ENCODE measurements at places on chromosomes 4 and X.

DNA sequence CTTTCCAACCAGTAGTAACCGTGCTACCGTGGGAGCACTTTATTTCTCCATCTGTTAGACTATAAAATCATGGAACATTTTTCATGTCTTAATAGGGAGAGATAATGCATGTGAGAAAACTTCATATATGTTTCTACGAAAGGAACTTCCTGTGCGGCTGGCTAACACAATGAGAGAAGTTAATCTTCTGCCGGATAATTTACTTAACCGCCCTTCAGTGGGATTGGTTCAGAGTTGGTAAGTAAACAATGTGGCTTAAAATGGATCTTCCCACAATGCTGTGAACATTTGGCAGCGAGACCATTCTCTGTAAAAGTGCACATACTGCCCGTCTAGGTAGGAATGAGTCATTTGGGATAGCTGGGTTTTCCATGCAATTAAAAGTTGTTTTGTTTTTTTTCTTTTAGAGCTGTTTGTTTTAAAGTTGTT lies 29.6 kb downstream of the PDK3 start:
- peaks cover 20% of the 10 kb centered on the region for H3K4me1 ChIP-seq
- H3K36me3 ChIP-seq = no peaks in the 10 kb centered on the region
- H3K27me3 ChIP-seq = no peaks in the 10 kb centered on the region
- H3K27ac ChIP-seq = no peak overlapping the region
- no peak overlapping the region for H3K4me3 ChIP-seq

- peaks cover 22% of the 10 kb centered on the region for H3K4me1 ChIP-seq
- no peaks in the 10 kb centered on the region for H3K27me3 ChIP-seq
These were observed 127.8 kb downstream of the TSPAN5 start for GRCh38 chr4:98530572-98530971.

GRCh38 chr4:3329887-3330286 lies 37.1 kb downstream of the RGS12 start:
- no peak for DNase-seq
- no peaks in the 10 kb centered on the region for H3K36me3 ChIP-seq
- no peaks in the 10 kb centered on the region for H3K27me3 ChIP-seq
- H3K27ac ChIP-seq = no peak overlapping the region
- peaks cover 4% of the 10 kb centered on the region for H3K4me1 ChIP-seq
- no peak overlapping the region for H3K4me3 ChIP-seq

DNA sequence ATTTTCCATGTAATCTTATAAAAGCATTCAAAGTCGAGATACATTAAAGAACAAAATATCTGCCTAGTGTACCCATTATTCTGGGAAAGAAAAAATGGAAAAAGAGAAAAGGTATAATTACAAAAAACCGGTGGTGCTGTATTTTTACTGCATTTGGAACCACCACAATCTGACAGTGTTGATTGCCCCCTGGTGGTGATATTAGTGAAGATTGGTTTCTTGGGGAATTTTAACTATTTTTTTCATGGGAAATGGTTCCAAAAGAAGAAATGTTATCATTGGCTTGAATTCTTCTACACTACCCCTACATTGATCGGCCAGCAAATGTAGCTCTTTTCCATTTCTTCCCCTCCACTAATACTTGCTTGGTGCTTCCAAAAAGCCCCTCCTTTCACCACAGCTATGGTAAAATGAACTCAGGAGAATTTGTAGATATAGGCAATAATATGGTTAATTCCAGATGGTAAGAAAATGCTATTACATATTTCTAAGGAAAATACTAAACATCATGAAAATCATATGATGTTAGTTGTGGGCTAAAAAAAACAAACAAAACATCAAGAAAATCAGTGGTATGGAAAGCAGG lies 50.0 kb downstream of the COX18 start:
- peaks cover 17% of the 10 kb centered on the region for H3K27me3 ChIP-seq
- H3K36me3 ChIP-seq = no peaks in the 10 kb centered on the region
- no peak overlapping the region for H3K27ac ChIP-seq
- DNase-seq = no peak
- no peaks in the 10 kb centered on the region for H3K4me1 ChIP-seq
- no peak overlapping the region for H3K4me3 ChIP-seq

DNA sequence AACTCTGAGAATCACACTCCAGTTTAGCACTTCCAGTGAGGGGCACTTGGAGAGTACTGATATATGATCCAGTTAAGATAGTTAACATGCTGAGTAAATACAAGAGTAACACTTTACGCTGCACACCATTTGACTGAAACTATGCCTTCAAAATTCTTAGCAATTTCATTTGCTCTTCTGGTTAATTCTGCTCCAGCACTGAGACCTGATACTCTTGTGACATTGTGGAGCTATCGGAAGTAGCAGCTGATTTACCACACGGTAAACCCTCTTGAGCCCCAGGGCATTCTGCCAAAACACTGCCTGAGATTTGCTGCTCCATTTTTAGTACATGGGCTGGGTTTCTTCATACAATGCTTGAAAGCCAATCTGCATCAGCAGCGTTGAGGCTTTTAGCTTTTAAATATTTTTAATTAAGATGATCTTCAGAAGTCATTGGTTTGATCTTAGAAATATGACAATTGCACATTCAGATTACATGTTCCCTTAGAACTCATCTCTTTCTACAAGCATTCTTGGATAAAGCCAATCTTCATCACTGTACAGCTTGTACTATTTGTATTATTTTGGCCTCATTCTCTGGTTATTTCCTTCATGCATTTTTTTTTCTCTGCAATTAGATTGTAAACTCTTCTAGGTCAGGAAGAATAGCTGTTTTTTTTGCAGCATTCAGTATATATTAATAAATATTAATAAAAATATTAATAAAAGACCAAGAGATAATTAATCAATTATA lies 67.8 kb upstream of the ETNPPL start:
- DNase-seq = no peak
- H3K27me3 ChIP-seq = peaks cover 35% of the 10 kb centered on the region
- no peaks in the 10 kb centered on the region for H3K4me1 ChIP-seq
- no peak overlapping the region for H3K27ac ChIP-seq
- no peaks in the 10 kb centered on the region for H3K36me3 ChIP-seq

DNA sequence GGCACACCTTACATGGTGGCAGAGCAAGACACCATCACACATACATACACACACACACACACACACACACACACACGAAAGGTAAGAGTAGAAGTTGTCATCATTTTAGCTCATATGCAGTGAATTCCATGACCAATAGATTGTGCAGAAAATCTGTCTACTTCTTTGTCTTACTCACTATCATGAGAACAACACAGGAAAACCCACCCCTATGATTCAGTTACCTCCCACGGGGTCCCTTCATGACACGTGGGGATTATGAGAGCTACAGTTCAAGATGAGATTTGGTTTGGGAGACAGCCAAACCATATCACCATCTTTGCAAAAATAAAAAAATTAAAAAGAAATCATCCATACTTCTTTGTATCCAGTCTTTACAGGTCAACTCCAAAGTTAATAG lies 221.1 kb downstream of the BMPR1B start:
- peaks cover 15% of the 10 kb centered on the region for H3K27me3 ChIP-seq
- no peak overlapping the region for H3K27ac ChIP-seq
- no peaks in the 10 kb centered on the region for H3K4me1 ChIP-seq
- H3K4me3 ChIP-seq = no peak overlapping the region
- DNase-seq = no peak

DNA sequence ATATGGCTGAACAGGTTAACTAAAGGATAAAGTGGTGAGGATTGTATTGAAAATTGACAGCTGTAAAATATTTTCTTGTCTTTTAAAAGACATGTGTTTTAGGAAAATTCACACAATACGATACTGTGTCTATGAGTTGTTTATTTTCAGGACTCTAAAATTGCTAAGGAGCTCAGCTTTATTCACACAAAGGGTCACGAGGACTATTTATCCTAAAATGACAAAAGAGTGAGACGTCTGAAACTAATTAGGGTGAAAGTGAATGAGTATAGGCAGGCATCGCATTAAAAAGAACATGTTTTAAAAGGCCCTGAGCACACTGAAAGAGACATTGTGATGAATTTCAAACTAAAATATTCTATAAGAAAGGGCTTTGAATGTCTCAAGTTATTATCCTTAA lies 304.7 kb downstream of the SH2D1A start:
- no peak overlapping the region for H3K27ac ChIP-seq
- H3K4me1 ChIP-seq = peaks cover 3% of the 10 kb centered on the region
- no peak for DNase-seq
- no peaks in the 10 kb centered on the region for H3K36me3 ChIP-seq
- H3K4me3 ChIP-seq = no peak overlapping the region
- no peaks in the 10 kb centered on the region for H3K27me3 ChIP-seq

- H3K27ac ChIP-seq = no peak overlapping the region
- H3K4me3 ChIP-seq = no peak overlapping the region
- DNase-seq = no peak
- no peaks in the 10 kb centered on the region for H3K4me1 ChIP-seq
These were observed 12.8 kb downstream of the NDST3 start for GRCh38 chr4:118047043-118047442.

DNA sequence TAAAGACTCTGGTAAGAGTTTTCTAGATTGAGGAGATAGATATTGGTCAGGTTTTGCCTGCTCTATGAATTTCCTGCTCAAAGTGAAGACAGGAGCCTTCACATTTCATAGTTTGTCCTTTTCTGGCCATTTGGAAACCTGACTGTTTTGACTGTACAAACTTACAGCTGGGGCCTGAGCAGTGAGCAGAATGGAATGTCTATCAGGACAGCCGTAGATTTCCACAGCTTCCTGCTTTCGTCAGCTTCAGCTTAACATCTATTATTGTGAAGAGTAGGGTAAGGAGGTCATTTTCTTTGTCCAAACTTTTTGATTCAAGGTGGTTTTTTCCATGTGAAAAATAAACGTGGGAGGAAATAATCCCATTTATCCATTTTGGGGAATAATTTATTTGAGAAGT lies 124.3 kb upstream of the DIPK2B start:
- H3K27ac ChIP-seq = no peak overlapping the region
- H3K4me1 ChIP-seq = no peaks in the 10 kb centered on the region
- no peak overlapping the region for H3K4me3 ChIP-seq
- no peak for DNase-seq
- peaks cover 12% of the 10 kb centered on the region for H3K27me3 ChIP-seq

DNA sequence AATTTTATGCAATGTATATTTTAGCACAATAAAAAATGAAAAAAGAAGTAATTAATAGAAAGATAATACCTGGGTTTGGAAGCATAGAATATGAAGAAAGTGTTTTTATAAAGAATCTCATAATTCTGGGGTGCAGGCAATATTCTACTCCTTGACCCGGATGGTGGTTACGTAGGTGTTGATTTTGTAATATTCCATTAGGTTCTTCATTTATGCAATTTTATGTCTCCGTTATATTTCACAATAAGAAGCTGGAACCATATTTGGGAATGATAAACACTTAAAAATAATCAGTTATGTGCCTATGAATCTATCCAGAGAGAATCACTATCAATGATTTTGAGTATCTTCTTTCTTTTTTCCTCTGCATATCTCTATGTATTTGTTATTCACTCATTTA lies 38.5 kb downstream of the CHRNA9 start:
- no peak overlapping the region for H3K27ac ChIP-seq
- no peak overlapping the region for H3K4me3 ChIP-seq
- H3K36me3 ChIP-seq = no peaks in the 10 kb centered on the region

- peaks cover 2% of the 10 kb centered on the region for H3K36me3 ChIP-seq
- DNase-seq = no peak
- no peaks in the 10 kb centered on the region for H3K27me3 ChIP-seq
- no peak overlapping the region for H3K27ac ChIP-seq
- no peak overlapping the region for H3K4me3 ChIP-seq
These were observed 49.6 kb upstream of the MAMLD1 start for GRCh38 chrX:150313514-150313913.

DNA sequence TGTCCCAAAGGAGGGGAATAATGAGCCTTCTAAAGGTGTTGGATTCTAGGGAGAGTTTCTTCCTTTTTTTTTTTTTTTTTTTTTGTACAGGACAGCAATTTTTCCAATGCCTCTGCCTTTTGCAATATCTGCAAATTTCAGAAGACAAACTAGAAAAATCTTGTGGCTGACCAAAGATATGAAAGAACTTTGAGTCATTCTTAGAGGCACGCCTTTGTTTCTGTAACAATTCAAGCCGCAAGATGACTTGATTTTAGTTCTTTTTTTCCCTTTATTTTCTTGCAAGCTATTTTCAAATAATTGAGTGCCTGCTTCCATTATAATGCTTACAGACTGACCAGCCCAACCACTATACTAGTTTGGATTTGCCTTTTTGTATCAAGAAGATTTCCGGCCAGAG lies 47.6 kb upstream of the UXT start:
- no peaks in the 10 kb centered on the region for H3K36me3 ChIP-seq
- DNase-seq = no peak
- H3K27me3 ChIP-seq = peaks cover 12% of the 10 kb centered on the region
- H3K4me3 ChIP-seq = no peak overlapping the region
- H3K4me1 ChIP-seq = no peaks in the 10 kb centered on the region

DNA sequence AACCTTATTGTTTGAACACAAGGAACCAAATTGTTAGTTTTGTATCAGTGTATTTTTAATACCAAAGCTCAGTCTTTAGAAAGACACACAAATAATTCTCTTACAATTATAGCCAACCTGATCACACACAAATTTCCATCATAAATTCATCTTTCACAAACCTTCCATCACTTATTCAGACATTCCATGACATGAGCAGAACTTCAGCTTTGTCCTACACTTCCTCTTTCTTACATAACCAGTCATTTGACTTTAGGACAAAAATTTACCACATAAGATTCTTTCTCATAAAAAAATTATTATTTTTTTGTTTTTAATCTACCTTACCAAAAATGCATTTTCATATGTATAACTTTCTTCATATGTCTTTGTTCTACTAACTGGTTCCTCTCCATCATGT lies 312.2 kb downstream of the GALNTL6 start:
- no peak overlapping the region for H3K4me3 ChIP-seq
- no peak overlapping the region for H3K27ac ChIP-seq
- no peaks in the 10 kb centered on the region for H3K36me3 ChIP-seq
- no peaks in the 10 kb centered on the region for H3K27me3 ChIP-seq

- no peaks in the 10 kb centered on the region for H3K27me3 ChIP-seq
- H3K4me1 ChIP-seq = no peaks in the 10 kb centered on the region
- no peak for DNase-seq
- no peaks in the 10 kb centered on the region for H3K36me3 ChIP-seq
- no peak overlapping the region for H3K27ac ChIP-seq
These were observed 56.6 kb downstream of the AASDH start for GRCh38 chr4:56330691-56331090.

DNA sequence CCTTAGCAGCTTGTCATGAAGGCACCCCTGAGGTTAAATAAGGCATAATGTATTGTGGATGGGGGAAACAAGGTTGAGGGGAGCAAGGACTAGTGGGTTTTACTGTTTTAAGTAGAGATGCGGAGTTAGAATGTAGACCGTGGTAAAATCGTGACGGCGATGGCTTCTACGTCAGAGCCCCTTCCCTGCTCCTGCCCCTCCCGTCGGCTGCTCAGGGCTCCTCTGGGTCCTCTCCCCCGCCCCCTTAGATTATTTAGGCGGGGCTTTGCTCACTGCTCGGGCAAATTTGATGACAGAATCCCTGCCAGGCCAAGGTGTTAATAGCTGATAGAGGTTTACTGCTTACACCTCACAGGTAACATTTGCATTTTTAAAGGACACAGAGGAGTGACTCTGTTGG lies 2.3 kb downstream of the FRMPD3 start:
- peaks cover 14% of the 10 kb centered on the region for H3K4me1 ChIP-seq
- no peak for DNase-seq
- H3K36me3 ChIP-seq = peaks cover 7% of the 10 kb centered on the region
- peaks cover 41% of the 10 kb centered on the region for H3K27me3 ChIP-seq
- H3K4me3 ChIP-seq = no peak overlapping the region

GRCh38 chr4:15912236-15912635 lies 26.3 kb downstream of the FGFBP1 start:
- H3K27ac ChIP-seq = no peak overlapping the region
- DNase-seq = no peak
- peaks cover 55% of the 10 kb centered on the region for H3K27me3 ChIP-seq
- no peaks in the 10 kb centered on the region for H3K4me1 ChIP-seq
- no peak overlapping the region for H3K4me3 ChIP-seq

- H3K27me3 ChIP-seq = no peaks in the 10 kb centered on the region
- no peak overlapping the region for H3K27ac ChIP-seq
- no peak for DNase-seq
- H3K36me3 ChIP-seq = no peaks in the 10 kb centered on the region
- H3K4me1 ChIP-seq = peaks cover 27% of the 10 kb centered on the region
These were observed 54.8 kb downstream of the CASP6 start for GRCh38 chr4:109648266-109648996.

Data from T-helper 17 cell (primary cell).